ENCODE measurements at places on chromosomes 5 and 9.

GRCh38 chr5:115313632-115314031, 17.2 kb upstream of the CCDC112 start:
- DNase-seq: no peak

DNA sequence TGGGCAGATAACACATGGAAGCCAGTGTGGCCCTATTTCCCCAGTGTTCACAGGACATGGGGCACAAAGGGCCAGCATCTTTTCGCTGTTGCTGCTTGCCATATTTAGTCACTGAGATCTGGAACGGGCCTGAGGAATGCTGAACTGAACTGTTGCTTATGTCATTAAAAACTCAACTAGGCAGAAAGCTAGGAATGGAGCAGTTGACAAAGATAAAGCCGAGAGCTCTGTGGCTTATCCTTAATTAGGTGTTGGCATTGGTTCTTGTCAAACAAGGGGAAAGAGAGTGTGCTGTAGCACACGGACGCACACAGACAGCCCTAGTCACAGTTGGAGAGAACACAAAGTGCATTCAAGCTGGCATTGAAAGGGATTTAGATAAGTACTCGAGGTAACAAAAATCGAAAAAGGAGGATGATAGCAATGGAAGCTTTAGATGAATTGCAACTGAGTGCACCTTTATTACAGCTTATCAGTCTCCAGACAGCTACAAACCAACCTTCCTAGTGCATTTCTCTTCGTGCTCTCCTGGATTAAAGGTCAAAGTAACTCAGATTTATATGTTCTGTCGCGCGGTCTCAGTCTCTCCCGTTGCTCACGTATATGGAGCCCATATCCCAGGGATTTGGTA, 450.2 kb upstream of the ZNF608 start:
- no peak for DNase-seq

DNA sequence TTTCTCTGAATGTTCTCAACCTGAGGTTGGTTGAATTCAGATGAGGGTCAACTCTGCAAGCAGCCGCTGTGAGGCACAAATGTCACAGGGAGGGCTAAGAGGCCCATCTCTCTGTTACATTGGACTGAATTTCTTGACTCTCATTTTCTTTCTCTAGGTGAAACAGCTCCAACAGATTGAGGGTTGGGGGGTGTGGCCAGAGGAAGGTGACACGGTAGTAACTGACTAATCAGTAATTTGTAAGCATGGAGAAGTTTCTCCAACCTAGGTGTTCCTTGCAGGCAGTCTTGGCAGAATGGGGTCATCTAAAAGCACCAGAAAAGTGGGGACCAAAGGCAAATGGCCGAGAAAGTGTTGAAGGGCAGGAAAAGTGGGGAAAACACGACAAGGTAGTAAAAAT, 16.8 kb downstream of the CCT5 start:
- DNase-seq: no peak

GRCh38 chr5:149489605-149490037, 61.6 kb downstream of the CSNK1A1 start:
- DNase-seq: peak; percentile 71

DNA sequence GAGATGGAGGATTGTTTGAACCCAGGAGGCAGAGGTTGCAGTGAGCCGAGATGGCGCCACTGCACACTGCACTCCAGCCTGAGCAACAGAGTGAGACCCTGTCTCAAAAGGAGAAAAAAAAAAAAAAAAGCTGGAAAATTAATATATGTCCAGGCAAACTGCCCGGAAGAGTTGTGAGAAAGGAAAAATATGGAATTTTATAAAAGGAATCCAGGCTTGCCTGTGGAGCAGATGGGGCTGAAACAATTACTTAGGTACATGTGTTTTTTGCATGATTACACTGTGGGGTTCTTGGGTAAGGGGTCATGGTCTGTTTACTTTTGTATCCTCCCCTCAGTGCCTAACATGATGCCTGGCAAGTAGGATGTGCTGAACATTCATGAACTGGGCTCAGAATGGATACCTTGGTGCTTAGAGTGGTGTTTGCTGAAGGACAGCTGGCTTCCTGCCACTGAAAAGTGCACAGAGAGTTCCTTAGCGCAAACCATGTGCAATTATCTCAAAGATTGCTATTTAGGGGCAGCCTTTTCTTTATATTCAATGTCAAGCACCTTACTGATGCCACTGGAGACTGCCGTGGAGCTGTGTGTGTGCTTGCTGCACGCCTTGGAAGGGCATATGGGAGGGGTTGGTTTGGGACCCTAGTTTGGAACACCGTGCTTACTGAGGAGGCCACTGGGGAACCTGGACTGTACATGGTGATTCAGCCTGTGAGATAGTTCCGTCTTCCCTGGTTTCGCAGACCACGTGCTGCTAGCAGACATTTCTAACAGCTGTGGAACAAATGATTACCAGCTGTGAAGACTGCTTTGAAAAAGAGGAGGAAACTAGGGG, 78.4 kb downstream of the MAP1B start:
- DNase-seq: peak; percentile 89

DNA sequence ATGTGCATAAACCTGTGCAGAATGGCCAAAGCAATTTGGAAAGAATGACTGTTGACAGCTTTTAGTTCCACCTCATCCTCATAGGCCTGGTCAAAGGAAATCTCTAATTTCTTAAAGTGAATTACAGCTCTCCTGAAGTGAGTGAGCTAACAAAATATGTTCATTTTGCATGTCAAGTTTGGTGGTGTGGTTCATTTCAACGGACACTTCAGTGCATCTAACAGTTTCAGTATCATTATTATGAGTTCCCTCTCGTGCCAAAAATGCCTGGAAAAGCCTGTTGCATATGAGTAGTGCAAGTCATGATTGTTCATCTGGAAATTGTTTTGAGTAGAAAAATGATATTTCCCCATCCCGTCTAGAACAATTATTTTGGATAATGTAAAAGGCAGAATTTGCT, 53.2 kb upstream of the HMHB1 start:
- peak; percentile 56 for DNase-seq

DNA sequence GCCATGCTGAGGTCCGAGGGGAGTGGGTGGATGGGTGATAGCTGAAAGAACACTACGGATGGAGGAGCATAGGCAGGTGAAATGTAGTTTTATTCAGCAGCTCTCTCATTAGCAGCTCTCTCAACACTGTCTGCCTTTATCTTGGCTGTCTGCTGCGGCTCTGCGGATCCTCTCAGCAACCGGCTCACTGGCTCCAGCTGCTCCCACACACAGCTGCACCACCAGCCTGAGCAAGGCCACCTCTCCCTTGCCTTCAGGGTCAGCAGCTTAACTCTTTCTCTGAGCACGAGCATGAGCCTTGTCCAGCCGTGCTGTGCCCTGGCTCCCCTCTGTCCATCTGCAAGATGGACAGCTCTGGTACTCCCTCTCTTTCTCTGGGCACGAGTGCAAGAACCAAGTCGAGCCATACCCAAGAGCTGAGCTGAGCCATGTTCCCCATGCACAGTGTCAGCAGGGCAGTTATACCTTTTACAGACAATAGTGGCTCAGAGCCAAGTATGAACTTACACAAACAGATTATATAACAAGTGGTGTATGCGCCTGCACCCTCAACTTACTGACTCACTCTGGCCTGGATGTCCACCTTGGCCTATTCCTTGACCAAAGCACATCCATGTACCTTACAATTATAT, 108.5 kb downstream of the MACIR start:
- no peak for DNase-seq

- no peak for DNase-seq
Observed at GRCh38 chr5:95907740-95908706, 53.6 kb downstream of the ELL2 start.

DNA sequence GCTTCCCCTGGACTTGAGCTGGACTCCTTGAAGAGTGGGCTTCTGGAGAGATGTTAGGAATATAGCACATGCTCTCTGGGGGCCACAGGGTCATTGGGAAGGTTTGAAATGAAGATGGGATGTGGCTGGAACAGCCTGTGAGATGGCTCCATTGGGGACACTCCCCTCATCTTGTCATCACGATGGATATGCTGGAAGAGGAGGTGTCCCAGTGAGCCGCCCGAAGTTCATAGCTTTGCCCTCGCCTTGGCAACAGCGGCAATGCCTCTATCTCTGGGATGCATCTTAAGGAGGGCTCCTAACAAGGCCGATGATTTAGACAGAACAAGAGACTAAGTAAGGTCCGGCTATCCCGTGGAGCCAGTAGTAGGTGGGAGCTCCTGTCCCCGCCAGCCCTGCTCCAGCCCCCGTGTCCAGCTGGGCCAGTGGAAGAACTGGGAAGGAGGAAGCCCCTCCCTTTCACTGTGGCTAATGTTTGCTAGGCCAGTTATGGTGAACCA, 23.9 kb downstream of the AMBP start:
- no peak for DNase-seq

GRCh38 chr5:11719888-11720481, 184.3 kb downstream of the CTNND2 start:
- DNase-seq: peak; percentile 8
